B cell (primary cell): ENCODE measurements at places on chromosomes 3 and 15.

GRCh38 chr3:104879919-104880318 is 486.8 kb upstream of the ALCAM start:
- no peak overlapping the region for H3K27ac ChIP-seq
- H3K4me1 ChIP-seq = no peaks in the 10 kb centered on the region
- no peak for DNase-seq
- H3K4me3 ChIP-seq = no peak overlapping the region
- no peaks in the 10 kb centered on the region for H3K36me3 ChIP-seq

DNA sequence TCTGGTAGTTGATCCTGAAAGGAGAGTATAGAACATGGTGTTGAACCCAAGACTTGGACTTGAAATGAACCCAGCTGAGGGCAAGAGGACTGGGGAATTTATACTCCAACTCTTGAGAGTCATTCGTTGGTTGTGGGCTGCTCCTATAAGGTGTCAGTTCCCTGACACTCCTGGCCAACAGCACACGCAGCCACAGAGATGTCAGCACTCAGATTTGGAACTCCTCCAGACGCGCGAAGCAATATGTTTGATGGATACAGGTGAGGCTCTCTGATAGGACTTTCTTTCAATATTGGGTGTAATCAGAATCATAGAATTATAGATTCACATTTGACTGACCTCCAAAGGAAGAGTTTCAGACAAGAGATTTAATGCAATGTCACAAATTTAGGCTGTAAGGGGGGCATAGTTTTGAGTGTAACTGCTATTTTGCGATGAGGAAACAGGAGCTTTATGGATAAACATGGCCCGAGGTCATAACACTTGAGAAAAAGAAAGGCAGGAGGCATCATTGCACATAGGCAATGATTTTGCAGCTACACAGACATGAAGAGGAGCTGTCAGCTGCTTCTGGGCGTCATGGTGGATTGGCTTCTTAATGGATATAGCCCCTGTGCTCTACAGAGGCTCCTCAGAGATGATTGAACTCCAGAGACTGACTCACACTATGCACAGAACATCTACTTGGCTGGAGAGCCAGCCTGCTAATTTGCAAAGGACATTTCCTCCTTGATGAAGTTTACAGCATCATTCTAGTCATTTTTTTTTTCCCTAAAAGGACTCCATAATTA is 569.2 kb upstream of the RGMA start:
- no peaks in the 10 kb centered on the region for H3K4me1 ChIP-seq
- no peaks in the 10 kb centered on the region for H3K27me3 ChIP-seq
- DNase-seq = no peak
- H3K4me3 ChIP-seq = no peak overlapping the region
- no peaks in the 10 kb centered on the region for H3K36me3 ChIP-seq
- no peak overlapping the region for H3K27ac ChIP-seq

GRCh38 chr3:110925798-110926197 is 145.8 kb upstream of the NECTIN3 start:
- no peak overlapping the region for H3K4me3 ChIP-seq
- no peak for DNase-seq
- H3K27ac ChIP-seq = no peak overlapping the region
- H3K27me3 ChIP-seq = no peaks in the 10 kb centered on the region

GRCh38 chr15:66940368-66940767 is 125.0 kb upstream of the SMAD3 start:
- no peak overlapping the region for H3K27ac ChIP-seq
- peaks cover 12% of the 10 kb centered on the region for H3K4me1 ChIP-seq
- H3K27me3 ChIP-seq = no peaks in the 10 kb centered on the region
- no peak overlapping the region for H3K4me3 ChIP-seq

GRCh38 chr3:34235096-34235495 is 436.7 kb downstream of the PDCD6IP start:
- no peak overlapping the region for H3K4me3 ChIP-seq
- no peaks in the 10 kb centered on the region for H3K36me3 ChIP-seq
- no peaks in the 10 kb centered on the region for H3K4me1 ChIP-seq
- no peak for DNase-seq
- H3K27ac ChIP-seq = no peak overlapping the region

DNA sequence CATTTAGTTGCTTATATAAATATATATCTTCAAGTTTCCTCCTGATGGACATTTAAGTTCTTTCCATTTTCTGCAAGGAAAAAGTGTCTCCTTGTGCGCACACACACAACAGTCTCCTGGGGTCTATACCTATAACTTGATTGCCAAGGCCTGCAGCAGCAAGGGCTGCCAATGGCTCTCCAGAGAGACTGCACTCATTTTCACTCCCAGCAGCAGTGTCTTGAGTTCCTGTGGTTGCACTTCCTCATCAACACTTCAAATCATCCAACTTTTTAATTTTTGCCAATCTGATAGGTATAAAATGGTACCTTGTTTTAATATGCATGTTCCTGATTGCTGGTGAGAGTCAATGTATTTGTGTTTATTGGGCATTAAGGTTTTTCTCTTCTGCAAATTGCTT is 23.1 kb downstream of the TNFAIP8L3 start:
- H3K4me3 ChIP-seq = no peak overlapping the region
- H3K36me3 ChIP-seq = no peaks in the 10 kb centered on the region
- no peak overlapping the region for H3K27ac ChIP-seq
- no peaks in the 10 kb centered on the region for H3K27me3 ChIP-seq
- no peak for DNase-seq
- no peaks in the 10 kb centered on the region for H3K4me1 ChIP-seq

DNA sequence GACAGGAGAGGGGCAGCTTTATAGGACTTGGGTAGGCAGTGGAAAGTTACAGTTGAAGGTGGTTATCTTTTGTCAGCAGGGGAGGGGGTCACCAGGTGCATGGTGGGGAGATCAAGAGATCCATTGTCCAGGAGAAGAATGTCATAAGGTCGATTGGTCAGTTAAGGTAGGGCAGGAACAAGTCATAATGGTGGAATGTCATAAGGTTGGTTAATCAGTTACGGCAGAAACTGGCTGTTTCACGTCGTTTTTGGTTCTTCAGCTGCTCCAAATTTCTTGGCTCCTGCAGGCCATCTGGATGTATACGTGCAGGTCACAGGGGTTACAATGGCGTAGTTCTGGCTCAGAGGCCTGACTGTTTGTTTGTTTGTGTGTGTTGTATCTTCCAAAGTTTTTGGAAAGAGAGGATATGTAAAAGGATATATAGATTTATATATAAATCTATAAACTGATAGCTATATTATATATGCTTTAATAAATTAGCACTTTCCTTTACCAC is 565.1 kb downstream of the ZNF385D start:
- no peaks in the 10 kb centered on the region for H3K27me3 ChIP-seq
- no peak for DNase-seq
- H3K27ac ChIP-seq = no peak overlapping the region
- no peaks in the 10 kb centered on the region for H3K36me3 ChIP-seq

DNA sequence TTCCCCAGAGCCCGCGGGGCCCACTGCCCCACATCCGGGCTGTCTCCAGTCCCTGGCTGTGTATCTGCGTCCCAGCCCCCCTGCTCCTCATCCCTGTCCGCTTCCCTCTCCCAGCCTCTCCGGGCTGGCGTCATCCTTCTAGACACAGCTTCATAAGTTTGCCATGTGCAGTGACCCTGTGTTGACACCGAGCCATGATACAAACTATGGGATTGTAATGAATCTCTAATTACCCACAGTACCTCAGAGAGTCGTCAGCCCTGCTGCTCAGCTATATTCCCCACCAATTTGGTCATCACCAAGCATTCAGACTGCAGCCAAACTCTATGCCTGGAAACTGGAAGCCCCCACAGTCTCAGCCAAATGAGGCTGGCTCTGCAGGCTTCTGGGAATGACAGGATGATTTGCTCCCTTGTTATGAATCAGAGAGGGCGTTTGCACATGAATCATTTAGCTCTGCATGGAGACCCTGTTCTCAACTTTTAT is 466.1 kb upstream of the ATP11B start:
- no peak overlapping the region for H3K27ac ChIP-seq
- no peaks in the 10 kb centered on the region for H3K36me3 ChIP-seq
- no peaks in the 10 kb centered on the region for H3K4me1 ChIP-seq
- H3K27me3 ChIP-seq = no peaks in the 10 kb centered on the region
- no peak overlapping the region for H3K4me3 ChIP-seq

DNA sequence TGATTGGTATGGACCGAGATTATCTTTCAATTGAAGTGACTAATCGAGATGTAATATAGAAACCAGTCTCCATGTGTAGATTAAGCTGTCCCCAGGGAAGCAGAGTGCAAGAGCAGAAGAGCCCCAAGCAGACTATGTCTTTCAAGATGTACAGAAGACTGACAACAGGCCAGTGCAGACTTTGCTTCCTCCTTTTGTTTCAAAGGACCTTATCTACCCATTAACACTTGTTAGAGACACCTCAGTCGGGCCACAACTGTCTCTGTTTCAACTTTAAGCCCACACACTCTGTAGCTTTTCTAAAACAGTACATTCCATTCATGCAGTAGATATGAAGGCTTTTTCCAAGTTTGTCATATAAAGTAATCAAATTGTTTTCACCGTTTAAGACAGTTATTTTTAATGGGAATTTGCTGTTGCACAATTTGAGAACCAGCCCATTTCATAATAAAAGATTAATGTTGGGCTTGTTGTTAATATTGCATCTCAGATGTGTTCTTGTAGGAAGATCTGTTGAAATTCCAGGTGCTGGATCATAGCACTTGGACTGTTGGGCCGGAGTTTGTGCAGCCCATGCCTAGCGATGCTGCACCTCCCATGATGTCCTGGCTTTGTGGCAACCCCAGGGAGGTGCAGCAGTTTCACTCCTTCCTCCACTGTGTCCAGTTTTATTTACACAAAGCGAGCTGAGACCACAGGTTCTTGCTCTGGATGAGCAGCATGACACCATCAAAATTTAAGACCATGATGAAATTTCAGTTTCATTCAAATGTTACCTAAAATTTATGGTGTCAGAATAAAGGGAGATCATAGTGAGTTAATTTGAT is 12.4 kb downstream of the GORASP1 start:
- H3K36me3 ChIP-seq = peaks cover 1% of the 10 kb centered on the region
- no peaks in the 10 kb centered on the region for H3K4me1 ChIP-seq
- DNase-seq = no peak
- H3K27ac ChIP-seq = no peak overlapping the region
- no peak overlapping the region for H3K4me3 ChIP-seq

GRCh38 chr3:74003734-74004133 is 379.0 kb upstream of the PDZRN3 start:
- H3K27ac ChIP-seq = no peak overlapping the region
- no peak for DNase-seq
- no peaks in the 10 kb centered on the region for H3K27me3 ChIP-seq
- H3K4me1 ChIP-seq = no peaks in the 10 kb centered on the region
- H3K36me3 ChIP-seq = no peaks in the 10 kb centered on the region

DNA sequence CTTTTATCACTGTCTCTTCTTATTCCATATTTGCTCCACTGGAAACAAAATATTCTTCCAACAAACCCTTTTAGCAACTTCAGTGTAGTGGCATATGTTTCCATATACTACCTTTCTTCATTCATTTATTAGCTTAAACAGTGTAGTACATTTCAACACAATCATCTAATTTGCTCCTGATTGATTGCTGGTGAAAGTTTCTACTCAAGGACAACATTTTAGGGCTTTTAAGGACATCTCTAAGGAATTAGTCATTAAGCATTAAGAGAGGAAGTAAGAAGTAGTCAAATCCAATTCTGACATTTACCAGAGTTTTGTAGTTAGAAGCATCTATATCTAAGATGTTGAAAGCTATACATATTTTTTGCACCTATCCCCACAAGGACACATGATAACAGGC is 55.8 kb downstream of the RSRC1 start:
- H3K27ac ChIP-seq = no peak overlapping the region
- H3K4me1 ChIP-seq = no peaks in the 10 kb centered on the region
- DNase-seq = no peak
- no peak overlapping the region for H3K4me3 ChIP-seq
- H3K36me3 ChIP-seq = no peaks in the 10 kb centered on the region

DNA sequence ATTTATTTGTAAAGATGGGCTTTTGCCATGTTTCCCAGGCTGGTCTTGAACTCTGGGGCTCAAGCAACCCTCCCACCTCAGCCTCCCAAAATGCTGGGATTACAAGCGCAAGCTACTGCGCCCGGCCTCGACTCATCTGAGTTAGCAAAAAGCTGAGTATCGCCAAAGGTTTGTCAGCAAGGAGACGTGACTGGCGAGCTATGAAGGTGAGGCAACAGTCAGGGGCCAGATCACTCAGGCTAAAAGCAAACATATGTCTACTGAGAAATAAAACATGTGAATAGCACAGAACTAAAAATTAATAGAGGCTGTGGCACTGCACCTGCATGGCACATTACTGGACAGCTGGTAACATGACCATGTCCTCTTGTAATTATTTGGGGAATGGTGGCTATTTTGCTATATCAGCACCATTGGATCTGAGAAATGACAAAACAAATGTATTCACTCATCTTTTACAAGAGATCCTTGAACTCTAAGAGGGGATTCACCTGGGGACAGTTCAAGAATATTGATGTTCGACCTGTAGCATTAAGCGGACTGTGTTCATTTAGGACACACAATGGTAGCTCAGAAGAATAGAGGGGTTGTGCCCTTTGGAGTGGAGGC is 10.0 kb upstream of the SLC25A26 start:
- H3K27me3 ChIP-seq = no peaks in the 10 kb centered on the region
- no peak overlapping the region for H3K27ac ChIP-seq
- H3K4me1 ChIP-seq = no peaks in the 10 kb centered on the region

- H3K36me3 ChIP-seq = no peaks in the 10 kb centered on the region
- H3K4me3 ChIP-seq = no peak overlapping the region
- no peak overlapping the region for H3K27ac ChIP-seq
- no peaks in the 10 kb centered on the region for H3K27me3 ChIP-seq
These were observed 11.9 kb downstream of the CFAP161 start for GRCh38 chr15:81146006-81146405.
